Stimulated activated CD4-positive, alpha-beta T cell treated with anti-CD3 and anti-CD28 coated beads, Interleukin-1b, Interleukin-23, amount 100 ng/mL, for 48 hours (primary cell): ENCODE measurements at places on chromosomes 2 and 18.

- no peak for DNase-seq
Measured at GRCh38 chr18:41630232-41630886, 324.7 kb upstream of the PIK3C3 start.

DNA sequence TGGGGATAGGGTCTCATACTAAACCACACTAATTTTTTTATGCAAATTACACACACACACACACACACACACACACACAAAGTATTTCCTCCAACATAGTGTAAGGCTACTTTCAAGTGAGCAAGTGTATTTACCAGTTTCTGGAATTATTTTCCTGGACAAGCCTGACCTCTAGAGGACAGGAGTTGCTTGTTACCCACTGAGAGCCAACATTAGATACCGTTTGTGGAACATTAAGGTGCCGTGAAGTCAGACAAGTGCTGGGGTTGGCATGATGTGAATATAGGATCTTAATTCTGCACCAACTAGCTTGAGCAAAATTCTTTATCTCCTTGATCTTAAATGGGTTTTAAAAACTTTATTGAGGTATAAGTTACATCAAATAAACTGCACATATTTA is 39.3 kb upstream of the SERPINB2 start:
- no peak for DNase-seq

DNA sequence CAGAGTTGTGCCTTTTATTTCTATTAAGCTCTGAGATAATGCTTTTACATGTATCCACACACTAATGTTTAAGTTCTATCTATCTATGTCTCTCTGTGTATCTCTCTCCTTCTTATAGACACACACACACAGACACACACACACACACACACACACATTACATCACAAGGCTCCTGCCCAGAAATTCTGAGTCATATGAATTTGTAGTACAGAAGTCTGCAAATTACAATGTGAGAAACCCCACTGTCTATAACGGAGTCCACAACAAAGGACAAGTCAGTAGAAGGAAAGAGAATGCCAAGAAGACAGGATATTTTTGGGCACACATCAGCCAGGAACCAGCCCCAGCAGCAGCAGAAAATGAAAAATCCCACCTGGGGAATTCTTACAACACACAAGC is 142.4 kb downstream of the EN1 start:
- no peak for DNase-seq

- DNase-seq: no peak
Measured at GRCh38 chr2:197851451-197851850, 47.1 kb downstream of the PLCL1 start.

DNA sequence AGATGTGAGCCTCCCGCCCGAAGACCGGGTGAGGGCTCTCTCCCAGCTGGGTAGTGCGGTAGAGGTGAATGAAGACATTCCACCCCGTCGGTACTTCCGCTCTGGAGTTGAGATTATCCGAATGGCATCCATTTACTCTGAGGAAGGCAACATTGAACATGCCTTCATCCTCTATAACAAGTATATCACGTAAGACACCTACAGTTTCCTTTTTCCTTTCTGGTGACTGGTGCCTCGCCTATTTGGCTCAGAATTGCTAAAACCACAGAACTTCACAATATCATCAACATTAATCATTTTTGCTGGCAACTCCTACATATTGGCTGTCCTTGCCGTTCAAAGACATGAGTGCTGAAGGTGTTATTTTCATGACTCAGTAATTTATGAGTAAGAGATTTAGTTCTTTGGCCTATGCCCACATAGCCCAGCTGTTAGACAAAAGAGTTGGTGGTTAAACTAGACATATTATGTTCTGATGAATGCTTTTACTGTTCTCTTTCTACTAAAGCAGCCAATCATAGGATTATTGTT is 2.2 kb downstream of the STAMBP start:
- peak; percentile 50 for DNase-seq
